ENCODE measurements at places on chromosomes 2 and 18.

- no peak for DNase-seq
Measured at GRCh38 chr2:31267437-31268120, 33.6 kb downstream of the EHD3 start.

DNA sequence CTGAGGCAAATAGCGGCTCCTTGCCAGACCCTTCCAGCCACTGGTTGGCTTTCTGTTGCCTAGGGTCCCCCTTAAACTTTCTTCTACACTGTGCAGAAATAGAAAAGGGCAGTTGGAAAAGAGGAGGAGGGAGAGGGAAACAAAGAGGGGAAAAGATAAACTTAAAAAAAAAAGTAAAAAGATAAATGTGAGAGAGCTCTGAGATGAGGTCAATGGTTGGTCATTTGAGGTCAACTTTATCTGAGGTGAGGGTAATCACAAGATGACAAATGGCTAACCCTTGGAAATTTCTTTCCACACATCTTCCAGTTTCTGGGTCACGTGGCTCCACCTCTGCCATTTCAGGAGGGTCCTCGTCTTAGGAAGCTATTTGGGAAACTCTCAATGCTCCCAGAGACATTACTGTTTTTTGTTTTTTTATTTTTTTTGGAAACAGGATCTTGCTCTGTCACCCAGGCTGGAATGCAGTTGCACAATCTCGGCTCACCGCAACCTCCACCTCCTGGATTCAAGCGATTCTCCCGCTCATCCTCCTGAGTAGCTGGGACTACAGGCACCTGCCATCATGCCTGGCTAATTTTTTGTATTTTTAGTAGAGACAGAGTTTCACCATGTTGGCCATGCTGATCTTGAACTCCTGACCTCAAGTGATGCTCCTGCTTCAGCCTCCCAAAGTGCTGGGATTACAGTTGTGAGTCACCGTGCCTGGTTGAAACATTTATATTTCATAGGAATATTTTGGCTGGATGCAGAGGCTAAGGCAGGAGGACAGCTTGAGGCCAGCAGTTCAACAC, 199.9 kb downstream of the TGIF1 start:
- DNase-seq, result no peak

GRCh38 chr18:30908381-30908780, 134.2 kb downstream of the DSC3 start:
- DNase-seq, result no peak

GRCh38 chr2:1494257-1494656, 81.0 kb downstream of the TPO start:
- DNase-seq, result no peak

DNA sequence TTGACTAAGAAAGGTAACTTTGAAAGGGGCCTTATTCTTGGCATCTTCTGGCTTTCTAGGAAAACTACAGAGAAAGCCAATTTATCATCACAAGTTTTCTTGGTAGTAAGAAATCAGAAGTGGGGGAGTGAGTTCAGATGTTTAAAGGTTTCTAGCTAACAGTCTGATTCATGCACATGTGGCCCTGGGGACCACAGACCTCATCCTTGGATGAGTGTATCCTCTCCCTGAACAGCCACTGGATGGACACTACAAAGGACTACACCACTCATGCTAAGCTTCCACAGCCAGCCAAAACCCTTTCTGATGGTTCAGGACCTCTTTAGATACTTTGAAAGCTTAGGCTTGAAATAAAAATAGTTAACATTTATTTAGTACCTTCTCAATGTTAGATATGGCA, 218.3 kb upstream of the STK17B start:
- no peak for DNase-seq

GRCh38 chr2:18940184-18940583, 350.8 kb upstream of the NT5C1B start:
- DNase-seq, result no peak

- no peak for DNase-seq
Measured at GRCh38 chr2:197324801-197325200, 14.2 kb upstream of the ANKRD44 start.

GRCh38 chr2:55461679-55462078, 42.0 kb upstream of the CCDC88A start:
- DNase-seq, result no peak

- no peak for DNase-seq
Measured at GRCh38 chr2:113263546-113263945, 15.2 kb downstream of the PAX8 start.

DNA sequence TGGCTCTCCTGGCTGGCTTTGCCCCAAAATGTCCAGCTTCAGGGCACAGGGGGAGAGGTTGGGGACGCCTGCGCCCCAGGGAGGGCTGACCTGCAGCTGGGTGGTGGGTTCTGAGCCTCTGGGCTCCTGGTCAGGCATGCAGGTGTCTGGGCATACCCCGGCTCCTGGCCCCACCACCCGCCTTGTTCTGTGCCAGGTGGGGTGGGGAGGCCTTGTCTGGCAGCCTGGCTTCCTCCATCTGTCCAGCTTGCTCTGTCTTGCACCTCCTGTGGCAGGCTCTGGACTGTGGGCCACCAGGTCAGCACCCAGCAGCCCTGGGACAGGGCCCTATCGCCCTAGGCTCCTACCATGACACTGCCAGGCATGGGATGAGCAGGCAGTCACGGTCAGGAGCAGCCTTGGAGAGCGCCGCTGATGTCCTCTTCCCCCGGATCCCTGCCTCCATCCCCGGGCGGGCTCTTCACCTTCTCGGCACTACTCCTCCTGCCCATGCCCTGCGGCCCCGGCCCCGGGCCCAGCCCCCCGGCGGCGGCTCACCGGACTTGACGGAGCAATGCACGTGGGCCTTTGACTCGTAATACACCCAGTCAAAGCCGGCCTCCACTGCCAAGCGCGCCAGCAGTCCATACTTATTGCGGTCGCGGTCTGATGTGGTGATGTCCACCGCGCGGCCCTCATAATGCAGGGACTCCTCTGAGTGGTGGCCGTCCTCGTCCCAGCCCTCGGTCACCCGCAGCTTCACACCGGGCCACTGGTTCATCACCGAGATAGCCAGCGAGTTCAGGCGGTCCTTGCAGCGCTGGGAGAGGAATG, 3.6 kb downstream of the IHH start:
- no peak for DNase-seq

DNA sequence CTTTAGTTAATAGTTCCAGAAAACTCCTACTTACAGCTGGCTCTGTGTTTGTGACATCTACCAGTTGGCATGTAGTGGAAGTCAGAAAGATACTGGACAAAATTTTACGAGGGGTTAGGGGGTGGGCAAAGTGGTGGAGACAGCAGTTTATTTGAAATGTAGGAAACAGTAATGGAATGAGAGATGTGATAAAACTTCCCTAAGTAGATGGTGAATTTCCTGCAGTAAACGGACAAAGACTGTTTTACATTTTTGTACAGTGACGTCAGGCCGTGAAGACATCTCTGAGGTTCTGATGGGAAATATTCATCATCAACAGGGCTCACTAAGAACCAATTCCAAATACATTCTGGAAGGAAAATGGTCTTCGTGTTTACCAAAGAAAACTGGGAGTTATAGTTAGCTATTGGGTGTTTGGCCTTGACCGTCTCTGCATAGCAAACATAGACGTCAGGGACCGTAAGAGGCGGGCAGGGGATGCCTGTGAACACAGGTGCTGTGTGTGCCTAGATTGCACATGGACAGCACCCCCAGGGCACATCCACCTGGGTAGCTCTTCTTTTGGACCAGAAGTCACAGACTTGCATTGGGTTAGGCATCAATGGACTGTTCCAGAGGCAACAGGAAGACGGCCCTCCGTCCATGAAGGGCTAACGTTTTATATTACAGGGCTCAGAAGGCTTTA, 131.5 kb downstream of the ZNF516 start:
- no peak for DNase-seq

GRCh38 chr18:10010611-10011015, 96.8 kb downstream of the VAPA start:
- DNase-seq, result no peak

- no peak for DNase-seq
Measured at GRCh38 chr2:184596819-184597411, 1.4 kb upstream of the ZNF804A start.

- DNase-seq, result no peak
Measured at GRCh38 chr18:42706029-42706608, 409.4 kb downstream of the RIT2 start.

DNA sequence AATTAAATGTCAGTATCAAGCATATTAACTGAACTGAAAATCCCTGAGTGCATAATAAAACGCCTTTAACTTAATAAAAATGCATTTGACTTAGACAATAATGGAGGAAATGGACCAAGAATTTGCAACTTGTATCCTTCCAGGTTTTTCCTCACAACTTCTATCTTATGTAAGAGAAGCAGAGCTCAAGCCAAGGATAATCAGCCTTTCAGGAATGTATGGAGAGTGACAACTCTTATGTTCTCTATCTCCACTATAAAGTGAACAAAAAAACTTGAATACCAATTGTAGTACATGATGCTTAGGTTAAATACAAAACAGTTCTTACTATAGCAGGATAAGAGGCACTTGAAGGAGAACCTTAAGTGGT, 64.8 kb upstream of the CYP26B1 start:
- no peak for DNase-seq

GRCh38 chr2:42052702-42053481, 5.1 kb downstream of the PKDCC start:
- DNase-seq, result no peak

GRCh38 chr2:200968735-200969134, 5.3 kb upstream of the ORC2 start:
- DNase-seq, result no peak

DNA sequence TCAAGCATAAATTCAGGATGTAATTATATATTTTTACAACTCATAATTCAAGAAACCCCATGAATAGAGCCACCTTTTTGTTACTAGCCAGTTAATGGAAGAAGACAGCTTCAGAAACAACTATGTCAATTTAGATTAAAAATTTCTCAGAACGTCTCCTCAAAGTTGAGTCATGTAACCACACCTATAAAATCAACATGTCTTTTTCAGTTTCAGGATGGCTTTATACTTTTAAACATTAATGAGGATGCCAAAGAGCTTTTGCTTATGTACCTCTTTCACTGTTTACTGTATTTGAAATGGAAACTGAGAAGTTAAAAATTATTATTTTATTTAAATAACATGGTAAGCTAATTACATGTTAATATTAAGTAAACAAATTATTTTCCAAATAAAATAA, 280.1 kb downstream of the PTH2R start:
- no peak for DNase-seq

- no peak for DNase-seq
Measured at GRCh38 chr2:147789720-147790119, 55.1 kb upstream of the ACVR2A start.

DNA sequence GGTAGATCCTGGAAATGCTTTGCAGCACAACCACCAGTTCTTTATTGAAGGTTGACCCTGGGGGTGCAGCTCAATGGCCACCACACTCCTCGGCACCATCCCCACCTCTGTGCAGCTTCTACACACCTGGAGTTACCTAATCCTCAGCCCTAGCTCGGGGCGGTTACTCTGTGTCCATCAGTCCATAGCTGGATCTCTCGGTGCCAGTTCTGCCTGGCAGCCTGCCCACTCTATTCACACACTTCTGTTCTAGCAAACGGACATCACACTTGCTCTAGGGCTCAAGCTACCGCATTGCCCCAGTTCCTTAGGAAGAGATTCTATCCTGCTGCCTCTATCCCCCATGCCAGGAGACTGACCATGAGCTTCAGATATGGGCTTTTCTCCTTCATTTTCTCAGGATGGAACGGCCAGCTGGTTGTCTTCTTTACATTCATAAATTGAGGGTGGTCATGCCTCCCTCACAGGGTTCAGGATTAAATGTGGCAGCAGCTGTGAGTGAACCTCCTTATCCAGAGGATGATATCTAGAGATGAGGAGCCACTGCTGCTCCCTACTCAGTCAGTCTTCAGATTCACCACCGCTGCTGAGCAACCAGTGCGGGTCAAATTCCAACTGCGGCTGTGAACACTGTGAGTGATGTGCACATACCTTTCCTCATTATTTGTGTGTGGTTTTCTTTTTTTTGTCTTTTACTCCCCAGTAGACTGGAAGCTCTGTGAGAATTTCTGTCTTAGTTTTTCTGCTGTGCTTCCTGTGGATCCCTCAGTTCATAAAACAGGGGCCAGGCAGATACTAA, 66.9 kb upstream of the TRIB2 start:
- no peak for DNase-seq

- DNase-seq, result no peak
Measured at GRCh38 chr2:227503433-227504406, 31.8 kb downstream of the AGFG1 start.

GRCh38 chr2:46315103-46315890, 18.1 kb downstream of the EPAS1 start:
- no peak for DNase-seq

DNA sequence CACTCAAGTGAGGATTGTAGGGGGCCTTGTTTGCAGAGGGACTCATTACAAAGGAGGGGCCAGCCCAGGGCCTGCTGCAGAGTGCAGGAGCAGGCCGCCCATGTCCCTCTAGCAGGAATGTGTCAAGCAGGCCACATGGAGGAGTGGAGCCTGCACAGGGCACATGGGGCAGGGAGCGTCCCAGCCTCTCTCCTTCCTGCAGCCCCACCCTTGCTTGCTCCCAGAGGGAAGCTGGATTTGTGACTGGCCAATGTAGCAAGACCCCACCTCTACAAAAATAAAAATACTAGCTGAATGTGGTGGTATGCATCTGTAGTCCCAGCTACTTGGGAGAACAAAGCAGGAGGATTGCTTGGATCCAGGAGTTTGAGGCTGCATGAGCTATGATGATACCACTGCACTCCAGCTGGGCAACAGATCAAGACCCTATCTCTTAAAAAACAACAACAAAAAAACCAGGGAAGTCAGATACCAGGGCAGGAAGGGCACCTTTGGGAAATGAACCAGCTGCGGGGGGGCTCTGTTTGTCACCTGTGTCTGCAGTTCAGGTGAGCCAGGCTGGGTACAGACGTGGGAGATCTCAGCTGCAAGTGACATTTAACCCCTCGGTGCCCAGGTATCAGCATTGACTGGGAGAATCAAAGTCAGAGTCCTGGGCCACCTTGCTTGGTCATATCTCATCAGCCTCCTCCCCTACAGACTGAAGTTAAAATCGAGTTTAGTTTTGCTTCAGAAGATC, 27.7 kb downstream of the IMPA2 start:
- no peak for DNase-seq

DNA sequence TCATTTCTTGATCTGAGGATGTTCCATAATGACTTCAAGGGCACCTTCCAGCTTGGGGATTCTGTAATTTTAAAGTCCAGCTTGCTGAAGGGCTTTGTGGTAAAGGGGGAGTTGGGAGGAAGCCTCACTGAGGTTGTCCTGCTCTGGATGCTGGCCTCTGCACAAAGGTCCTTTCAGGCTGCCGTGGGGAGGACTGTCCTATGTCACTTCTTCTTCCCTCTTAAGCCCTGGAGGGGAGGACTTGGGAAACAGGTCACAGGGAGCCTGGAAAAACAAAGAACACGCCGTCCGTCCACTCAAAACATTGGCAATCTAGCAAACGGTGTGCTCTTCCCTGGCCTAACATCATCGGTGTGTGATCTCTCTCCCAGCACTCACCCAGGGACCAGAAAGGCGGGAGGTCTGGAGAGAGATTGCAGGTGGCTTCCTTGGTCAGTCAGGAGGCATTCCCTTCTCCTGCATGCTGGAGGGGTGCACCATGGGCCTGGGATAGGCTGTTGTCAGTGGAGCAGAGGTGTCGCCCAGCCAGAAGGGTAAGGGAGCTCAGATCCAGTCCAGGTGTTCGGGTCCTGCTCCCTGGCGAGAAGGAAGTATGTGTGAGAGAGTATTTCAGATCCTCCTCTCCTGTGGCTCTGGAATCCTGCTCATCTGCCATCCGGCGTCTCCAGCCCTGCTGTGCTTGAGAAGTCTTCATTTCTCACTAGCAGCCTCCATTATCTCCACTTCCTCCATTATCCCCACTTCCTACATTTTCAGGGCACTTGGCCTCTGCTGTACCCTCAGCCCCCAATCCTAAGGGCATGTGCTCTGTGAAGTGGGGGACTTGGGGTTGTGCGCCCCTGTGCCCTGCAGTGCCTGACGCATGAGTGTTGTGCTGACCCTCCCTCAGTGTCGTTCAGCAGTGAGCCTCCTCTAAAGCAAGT, 20.1 kb downstream of the ASAP2 start:
- no peak for DNase-seq

All from GDM1 (cell line).